ENCODE measurements at places on chromosomes 3 and 15.

DNA sequence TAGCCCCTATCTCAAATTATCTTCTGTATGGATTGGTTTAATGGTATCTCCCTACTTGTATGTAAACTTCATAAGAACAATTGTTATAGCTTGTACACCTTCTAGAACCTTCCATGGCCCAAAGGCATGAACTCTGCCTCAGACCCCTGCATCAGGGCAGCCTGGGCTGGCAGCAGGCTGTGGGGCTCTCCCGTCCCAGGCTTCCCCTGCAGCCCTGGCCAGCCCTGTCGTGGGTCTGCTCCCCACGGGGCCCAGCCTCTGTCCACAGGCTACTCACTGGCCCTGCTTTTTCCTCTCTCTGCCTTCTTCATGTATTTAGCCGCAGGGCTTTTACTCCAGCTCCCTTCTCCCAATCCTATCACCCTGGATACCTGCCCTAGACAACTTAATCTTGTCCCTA lies 4.4 kb downstream of the SCN5A start:
- no peak for DNase-seq

GRCh38 chr15:55403531-55403930 lies 4.6 kb downstream of the CCPG1 start:
- no peak for DNase-seq

GRCh38 chr15:32106401-32107381 lies 76.4 kb downstream of the CHRNA7 start:
- no peak for DNase-seq

DNA sequence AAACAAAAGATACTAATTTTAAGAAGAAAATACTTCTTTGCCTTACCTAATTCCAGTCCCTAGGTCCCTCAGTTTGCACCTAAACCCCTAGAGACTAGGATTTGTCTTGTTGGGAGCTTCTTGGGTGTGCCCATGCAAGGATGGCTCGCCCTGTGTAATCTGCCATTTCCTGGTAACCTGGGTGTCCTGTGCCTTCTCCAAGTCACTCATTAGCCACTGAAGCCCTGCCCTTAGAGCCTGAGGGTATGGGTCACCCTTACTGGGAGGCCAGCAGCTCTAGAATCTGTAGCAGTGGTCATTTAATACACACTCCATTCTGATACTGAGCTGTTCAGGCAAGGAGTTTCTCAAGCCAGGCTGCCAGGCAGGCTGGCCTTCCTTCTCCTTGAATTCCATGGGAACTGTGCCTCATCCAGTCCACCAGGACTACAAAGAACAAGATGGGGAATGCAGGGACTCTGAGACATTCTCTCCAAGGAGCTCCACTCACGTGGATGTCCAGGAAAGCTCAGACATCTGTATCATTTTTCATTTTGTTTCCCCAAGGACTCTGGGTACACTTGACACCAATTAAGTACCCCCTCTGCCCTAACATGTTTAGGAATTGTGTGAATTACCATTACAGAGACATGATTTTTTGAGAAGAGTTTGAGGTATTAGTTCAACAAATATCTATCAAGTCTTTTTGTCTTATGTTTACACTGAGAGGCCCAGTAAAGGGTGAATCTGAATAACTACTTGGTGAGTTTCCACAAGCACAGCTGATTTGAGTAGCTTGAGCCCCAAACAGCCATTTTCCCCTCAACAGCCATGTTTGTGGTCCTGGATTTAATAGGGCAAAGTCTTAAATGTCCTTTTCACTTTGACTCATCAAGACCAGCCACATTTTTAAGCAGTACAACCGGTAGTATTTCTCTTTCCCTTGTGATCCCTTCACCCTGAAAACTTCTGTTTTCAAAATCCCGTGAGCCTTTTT lies 52.6 kb downstream of the ARNT2 start:
- no peak for DNase-seq

- no peak for DNase-seq
Observed at GRCh38 chr15:64861331-64861730, 19.6 kb downstream of the PLEKHO2 start.

DNA sequence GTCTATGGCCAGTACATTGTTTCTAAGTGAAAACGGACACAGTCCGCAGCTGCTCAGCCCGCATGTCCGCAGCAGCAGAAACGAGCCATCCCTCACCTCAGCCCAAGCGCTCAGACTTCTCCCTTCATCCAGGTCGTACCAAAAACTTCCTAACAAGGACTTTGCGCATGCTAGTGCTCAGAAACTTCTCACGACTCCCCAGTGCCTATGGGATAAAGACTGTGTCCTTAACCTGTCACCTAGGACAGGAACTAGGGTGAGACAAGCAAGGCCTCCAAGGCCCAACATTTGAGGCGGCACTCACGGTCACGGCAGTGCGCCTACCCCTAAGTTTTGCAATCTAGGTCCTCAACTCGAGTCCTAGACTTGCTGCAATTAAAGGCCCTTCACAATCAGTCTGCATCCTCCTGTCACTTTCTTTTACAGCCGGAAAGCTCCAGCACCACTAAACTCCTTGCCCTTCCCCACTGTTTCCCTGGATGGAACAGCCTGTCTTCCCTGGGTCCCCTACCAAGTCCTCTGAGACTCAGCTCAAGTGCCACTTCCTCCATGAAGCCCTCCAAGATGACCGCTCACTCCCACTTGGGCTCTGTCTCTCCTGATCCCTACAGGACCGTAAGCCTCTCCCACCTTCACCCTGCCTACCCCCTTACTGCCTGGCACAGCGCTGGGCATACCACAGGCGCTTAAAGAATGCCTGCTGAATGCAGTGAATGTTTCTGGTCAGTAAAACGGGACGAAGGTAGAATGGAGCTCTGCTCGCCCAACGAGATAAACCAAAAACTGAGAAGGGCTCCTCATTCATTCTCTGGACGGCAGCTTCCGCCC lies 1.2 kb downstream of the CLN6 start:
- DNase-seq = no peak

- DNase-seq = no peak
Observed at GRCh38 chr3:189303584-189303983, 131.8 kb downstream of the TPRG1 start.

GRCh38 chr3:31755926-31756658 lies 223.4 kb downstream of the STT3B start:
- DNase-seq = no peak

- DNase-seq = no peak
Observed at GRCh38 chr15:35771746-35772442, 225.9 kb upstream of the DPH6 start.

- DNase-seq = no peak
Observed at GRCh38 chr15:42499858-42500609, 4.6 kb downstream of the SNAP23 start.

- no peak for DNase-seq
Observed at GRCh38 chr3:68290333-68290732, 635.9 kb upstream of the SUCLG2 start.

DNA sequence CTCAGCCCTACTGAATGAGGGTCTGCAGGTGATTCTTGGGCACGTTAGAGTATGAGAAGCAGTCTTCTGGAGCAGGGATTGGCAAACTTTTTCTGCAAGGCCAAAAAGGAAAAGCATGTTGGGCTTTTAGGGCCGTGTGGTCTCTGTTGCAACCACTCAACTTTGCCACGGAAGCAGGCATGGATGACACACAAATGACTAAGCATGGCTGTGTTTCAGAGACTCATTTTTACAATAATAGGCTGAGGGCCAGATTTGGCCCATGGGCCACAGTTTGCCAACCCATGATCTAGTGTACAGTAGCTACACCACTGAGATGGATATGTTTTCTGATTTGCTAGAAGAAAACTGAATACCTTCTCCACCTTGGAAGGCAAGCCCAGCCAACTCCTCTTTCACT lies 66.1 kb upstream of the PRICKLE2 start:
- no peak for DNase-seq

DNA sequence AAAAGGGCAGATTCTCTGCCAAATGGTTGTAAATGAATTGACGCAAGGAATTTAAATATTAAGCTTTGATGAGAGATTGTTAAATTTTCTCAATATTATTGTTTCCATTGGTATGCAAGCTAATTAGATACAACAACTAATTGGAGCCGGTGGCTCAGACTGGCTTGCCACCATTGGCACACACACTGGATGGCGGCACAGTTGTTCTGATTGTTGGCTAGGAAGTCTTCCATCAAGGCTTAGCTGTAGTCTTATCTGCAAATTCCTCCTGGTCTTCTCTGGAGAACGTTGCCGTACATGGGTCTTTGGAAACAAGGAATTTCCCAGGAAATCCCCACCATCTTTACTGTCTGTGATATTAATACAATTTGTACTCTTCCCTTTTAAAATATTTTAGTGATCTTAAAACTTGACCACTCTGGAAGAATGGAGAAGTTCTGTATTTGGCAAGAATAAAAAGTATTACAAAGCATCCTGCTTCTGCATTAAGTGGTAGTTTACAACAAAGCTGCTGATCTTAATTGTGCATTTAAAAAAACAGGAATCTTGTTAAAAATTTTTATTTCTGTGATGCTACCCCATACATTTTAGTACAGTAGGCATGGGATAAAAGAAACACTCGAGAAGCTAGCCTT lies 126.5 kb downstream of the UBE2E2 start:
- DNase-seq = no peak

DNA sequence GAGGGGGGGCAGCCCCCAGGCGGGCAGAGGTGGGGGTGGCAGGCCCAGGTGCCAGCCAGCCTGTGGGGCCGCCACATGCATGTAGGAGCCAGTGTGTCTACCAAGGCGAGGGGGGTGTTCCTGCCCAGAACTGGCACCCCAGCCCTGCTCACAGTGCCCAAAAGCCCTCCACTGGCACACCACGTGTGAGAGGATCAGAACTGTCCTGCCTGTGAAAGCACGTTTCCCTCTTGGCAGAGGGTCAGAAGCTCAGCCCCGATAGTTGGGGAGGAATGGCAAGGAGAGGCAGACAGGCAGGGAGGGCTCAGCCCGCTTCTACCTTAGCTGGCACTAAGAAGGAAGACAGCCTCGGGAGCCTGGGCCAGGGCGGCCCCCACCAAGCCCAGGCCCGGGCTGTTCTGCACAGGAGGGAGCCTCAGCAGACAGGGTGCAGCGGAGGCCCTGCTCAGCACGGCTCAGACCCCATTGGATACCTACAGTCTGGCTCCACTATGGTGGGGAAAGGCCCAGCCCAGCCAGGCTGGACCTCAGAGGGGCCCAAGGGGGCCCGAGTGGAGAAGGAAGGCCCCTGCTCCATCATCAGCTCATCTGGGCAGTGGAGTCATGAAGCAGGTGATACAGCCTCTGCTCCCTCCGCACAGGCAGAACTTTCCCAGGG lies 84.8 kb upstream of the LINGO1 start:
- no peak for DNase-seq

DNA sequence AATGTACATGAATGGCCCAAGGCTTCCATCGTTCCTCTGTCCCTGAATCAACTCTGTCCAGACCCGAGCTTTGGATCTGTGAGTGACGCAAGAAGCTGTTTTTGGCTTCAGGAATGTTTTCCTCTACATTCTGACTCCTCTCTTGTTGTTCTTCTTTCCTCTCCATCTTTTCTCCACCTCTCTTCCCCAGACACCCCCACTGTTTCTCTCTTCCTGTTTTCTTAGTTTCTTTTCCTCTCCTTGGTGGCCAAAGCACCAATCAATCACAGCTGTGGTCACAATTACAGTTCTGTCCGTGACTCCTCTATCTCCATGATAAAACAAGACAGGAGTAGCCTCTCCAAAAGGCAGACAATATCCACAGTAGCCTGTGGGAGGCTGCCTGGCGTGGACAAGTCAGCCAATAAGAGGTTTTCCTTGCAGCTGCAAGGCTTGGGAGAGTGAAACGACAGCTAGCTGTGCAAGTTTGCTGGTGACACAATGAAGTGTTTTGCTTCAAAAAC lies 4.9 kb upstream of the TMEM212 start:
- DNase-seq = no peak

DNA sequence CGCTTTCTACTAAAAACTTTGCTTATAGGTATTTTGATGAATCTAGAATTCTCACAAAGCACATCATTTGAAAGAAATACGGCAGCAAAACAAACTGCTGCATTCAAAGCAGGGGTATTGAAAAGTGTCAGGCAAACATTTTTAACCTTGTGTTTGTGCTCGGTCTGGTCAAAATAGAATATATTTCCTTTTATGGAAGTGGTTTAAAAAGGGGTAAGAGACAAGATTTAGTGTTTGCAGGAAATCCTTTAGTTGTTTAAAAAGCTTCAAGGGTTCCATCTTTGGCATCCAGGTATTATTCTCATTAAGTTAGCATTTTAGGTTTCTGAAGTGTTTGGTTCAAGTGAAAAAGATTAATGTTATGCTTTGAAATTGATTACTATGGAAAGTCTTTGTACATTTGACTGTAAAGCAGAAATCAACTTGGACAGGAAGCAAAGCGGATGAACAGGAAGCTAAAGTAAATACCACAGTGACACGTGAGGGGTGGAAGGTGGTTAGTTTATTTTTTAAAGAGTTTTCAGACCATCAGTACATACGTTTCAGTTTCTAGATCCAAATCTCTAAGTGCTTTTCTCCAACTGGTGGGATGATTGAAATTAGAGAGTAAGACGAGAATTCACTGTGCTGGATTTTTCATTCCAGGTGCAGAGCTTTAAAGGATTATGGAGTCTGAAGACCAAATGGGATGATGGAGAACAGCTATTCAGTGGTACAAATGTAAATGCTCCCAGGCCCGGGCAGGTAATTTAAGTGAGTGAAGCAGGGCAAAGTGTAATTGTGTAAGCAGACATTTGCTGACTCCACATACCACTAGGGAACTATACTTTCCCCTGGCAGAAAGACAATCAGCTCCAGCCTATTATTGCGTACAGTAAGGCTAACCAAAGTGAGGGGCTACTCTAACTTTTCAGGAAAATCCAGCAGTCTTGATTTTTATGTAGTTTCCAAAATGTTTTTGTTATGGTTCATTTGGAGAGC lies 341.8 kb upstream of the TBL1XR1 start:
- DNase-seq = no peak

DNA sequence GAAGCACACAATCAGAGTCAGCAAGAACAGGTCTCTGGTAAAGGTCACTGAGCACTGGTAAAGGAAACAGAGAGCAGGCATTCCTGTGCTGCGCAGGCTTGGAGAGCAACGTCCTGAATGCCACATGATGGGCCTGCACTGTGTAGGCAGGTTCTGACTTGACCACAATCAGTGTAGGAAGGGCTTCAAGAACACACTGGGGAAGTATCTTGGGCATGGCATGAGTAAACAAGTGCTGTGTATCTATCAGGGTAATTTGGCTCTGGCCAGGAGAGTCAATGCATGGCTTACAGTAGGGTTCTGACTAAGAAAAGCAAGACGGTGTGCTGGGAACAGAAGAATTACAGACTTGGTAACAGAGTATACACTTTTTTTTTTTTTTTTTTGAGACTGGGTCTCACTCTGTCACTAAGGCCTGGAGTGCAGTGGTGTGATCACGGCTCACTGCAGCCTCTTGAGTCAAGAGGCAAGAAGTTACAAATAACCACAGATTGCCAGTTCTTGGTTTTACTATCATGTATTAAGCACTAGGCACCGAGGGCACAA lies 30.6 kb downstream of the TBC1D2B start:
- no peak for DNase-seq

DNA sequence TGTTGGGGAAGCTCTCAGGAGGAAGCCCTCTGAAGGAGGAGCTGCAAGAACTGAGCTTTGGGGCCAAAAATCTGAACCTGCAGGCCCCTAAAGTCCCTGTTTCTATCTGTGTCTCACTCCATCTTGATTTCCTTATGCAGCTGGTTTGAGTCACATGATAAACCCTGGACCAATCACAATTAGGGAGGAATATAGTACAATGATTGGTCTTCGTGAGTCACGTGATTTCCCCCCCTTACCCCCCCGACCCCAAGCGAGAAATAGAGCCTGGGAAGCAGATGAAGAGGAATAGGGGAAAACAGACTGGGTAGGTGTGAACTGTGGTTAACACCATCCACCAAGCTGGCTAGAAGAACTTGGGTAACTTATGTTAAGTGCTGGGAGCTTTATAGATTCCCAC lies 12.9 kb downstream of the CRABP1 start:
- no peak for DNase-seq

All from activated B cell treated with CpG ODN at 0.5 μM for 24 hours (primary cell).